Activated T-cell treated with anti-CD3 and anti-CD28 coated beads, Interleukin-2, amount 50 U/mL, for 72 hours (primary cell): ENCODE measurements at places on chromosomes 3 and 15. TPM values are rescaled to one million over a fixed set of nuclear protein-coding genes. Genes with fewer than 3 reads are reported as not detected.

Gene ACTRT3
- 0.46 TPM for total RNA-seq

Gene MAGEF1
- total RNA-seq: 27.9 TPM

Gene ANKUB1
- total RNA-seq: not detected

Gene GOLGA8Q
- total RNA-seq: 1.0 TPM

Gene BFSP2
- total RNA-seq: not detected

Gene FEZF2
- total RNA-seq: not detected

Gene CD200
- total RNA-seq: 23.5 TPM

Gene MESP2
- total RNA-seq: not detected

Gene C15orf62
- total RNA-seq: 1.7 TPM

Gene CIDEC
- not detected for total RNA-seq

GRCh38 chr3:22475665-22476240 lies 724.7 kb upstream of the ZNF385D start:
- no peak for DNase-seq

GRCh38 chr15:65981837-65982626 lies 112.7 kb downstream of the RAB11A start:
- peak; percentile 52 for DNase-seq

DNA sequence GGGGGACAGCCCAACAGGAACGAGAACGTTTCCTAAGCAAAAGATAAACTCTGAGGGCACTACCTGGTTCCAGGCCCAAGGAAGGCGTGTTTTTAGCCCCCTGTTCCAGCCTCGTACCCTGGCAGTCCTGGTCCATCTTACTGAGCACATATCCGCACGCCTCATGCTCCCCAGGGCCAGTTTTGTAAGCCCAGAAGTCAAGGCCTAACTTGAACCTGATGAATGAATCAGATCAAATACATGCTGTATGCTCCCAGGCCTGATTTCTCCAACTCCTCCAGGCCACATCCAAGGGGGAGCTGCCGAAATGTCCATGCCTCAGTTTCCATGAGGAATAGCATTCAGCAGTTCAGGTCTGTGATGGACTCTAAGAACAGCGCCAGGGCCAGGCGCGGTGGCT lies 14.3 kb upstream of the DOCK3 start:
- no peak for DNase-seq

GRCh38 chr3:178969004-178969700 lies 102.5 kb downstream of the ZMAT3 start:
- no peak for DNase-seq

- DNase-seq: no peak
These were observed 179.1 kb upstream of the SMAD3 start for GRCh38 chr15:66886241-66886675.

- DNase-seq: no peak
These were observed 12.9 kb downstream of the SSUH2 start for GRCh38 chr3:8631661-8632060.

GRCh38 chr15:94722024-94722636 lies 490.8 kb downstream of the MCTP2 start:
- no peak for DNase-seq

DNA sequence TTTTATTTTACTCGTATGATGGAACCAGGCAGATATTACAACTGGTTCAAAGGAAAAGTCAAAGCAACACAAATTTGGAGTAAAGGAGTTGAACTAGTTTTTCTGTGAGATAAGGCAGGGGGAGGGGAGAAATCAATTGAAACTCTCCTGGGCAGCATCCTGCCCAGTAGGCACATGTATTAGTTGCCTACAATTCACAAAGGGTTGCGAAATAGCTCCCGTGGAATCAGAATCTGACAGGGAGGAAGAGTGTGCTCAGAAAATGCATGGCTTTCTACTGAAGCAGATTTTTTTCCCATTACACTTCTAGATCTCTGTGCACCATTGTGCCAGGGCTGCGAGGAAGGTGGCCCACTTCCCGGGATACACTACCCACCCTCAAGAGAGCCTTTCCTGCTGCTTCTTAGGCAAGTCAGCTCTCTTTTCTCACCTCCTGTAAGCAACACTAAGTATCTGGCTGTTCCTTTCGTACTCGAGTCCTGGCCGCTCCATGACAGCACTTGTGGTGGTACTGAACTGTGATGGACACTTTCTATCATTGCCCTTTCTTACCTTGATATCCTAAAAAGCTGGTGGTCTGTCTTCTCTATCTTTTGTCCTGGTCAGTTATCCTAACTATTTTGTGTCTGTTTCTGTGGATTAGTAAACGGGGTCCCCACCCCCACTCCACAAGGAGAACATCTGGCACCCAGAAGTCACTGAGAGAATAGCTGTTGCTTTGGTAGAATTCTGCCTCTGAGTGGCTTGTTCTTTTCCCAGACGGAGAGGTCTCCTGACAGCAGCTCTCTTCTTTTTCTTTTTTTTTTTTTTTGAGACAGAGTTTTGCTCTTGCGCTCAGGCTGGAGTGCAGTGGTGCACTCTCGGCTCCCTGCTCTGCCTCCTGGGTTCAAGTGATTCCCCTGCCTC lies 74.8 kb downstream of the RPL39L start:
- DNase-seq: no peak

DNA sequence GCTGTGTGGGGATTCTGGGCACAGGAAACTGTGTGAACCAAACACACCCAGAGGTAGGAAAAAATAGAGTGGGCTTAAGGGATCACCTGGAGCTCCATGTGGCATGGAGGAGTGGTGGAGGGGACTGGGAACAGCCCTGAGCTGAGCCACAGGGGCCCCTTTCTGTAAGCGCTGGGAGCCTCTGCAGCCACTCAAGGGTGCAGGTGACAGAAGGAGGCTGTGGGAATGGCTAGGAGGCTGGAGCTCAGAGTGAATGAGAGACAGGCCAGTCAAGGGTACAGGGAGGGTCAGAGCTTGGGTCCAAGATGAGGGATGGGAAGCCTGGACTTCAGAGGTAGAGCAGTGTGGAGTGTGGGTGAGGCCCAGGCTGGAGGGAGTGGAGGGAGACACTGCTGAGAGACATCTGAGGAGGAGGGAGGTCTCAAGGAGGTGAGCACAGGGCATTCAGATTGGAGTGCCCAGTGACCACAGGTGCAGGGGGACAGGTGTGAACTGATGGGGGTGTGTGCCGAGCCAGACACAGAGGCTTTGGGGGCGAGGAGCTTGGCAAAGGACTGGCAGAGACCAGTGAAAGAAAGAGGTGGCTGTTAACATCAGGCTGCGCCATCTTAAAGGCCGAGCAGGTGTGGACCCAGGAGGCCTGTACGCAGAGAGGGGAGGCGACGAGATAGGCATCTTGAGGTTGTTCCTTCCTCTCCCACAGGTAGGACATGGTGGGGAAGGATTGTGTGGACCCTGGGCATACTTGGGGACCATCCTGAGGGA lies 56.8 kb downstream of the FGD5 start:
- no peak for DNase-seq

GRCh38 chr15:68277131-68277602 lies 378 bp upstream of the FEM1B start:
- DNase-seq: no peak

DNA sequence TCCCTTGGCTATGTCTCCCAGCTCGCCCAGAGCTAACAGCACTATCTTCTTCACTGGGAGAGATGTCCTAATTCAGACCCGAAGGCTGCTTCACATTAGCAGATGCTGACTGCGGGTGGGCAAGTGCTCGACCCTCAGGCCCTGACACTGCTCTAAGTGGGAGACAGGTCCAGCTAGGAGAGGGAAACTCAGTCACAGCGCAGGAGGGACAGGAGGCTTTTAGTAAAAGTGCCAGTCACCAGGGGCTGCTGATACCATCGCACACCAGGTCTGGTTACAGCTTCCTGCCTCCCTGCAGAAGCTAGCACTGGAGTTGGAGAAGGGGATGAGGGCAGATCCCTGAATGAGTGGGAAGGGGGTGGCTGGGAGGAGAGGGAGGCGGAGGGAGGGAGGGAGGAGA lies 365.8 kb upstream of the RGMA start:
- no peak for DNase-seq

DNA sequence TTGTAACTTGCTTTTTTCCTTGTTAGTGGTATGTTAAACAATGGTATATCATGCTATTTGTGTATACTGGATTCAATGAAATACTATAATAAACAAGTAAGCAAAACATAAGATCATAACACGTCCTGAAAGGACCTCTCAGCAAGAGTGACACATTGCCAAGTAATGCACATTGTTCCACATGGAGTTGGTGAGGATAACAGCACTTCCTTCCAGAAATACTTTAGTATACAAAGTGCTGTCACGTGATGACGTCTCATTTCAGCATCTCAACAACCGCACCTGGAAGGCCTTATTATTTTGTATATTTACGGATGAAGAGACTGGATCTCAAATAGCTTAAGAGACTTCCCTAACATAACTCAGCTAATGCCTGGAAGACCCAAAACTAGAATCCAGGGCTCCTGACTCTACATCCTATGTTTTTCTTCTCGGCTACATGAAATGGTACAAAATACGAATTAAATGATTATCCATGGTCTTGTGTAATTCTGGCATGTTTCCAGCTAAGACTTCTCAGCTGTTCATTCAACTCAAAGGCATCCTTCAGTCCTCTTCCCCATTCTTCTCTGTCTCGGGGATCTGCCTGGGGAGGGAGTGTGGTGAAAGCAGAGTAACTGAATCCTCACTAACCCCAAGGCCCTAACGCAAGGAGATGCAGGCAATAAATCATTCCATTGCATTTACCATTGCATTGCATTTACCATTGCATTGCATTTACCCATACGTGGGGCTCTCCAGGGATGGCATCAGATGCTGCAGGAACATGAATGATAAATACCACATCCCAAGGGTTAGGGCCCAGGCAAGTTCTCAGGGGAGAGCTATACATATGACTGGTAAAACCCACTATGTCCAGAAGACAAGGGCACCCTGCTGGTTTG lies 79.2 kb downstream of the LIPC start:
- DNase-seq: no peak

GRCh38 chr15:32685576-32685975 lies 32.2 kb upstream of the GREM1 start:
- no peak for DNase-seq

DNA sequence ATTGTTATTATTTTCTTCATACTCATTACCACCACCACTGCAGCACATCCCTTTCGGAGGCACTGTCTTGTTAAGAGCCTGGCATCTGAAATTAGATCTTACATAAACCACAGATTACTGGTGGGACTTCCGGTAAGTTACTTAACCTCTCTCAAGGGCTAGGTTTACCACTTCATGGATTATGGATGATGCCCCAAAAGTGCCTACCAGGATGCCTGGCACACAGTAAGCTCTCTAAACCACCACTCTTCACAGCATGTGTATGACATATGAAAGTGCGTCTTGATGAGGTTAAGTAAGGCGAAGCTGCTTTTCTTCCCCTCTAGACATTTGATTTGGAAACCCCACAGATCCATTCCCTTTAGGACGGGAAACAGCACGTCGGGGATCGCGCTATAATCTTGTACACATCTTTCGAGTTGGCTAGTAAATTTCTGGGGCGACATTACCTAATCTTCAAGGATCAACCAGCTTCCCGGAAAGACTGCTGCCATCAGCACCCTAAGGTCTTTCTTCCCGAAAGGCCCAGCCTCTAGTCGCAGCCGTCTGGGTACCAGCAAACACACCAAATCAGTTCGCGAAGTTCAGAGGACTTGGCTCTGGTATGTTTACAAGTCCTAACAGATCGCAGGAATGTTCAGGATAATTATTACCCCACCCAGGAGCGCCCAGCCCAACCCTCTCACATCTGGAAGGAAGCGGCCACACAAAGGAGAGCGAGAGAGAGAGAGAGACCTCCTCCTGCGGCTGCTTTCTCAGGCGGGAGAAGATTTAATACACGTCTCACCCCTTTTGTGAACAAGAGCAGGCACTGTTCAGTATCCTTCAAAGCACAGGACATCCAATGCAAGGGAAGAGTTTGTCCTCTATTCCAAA lies 155.1 kb upstream of the FRMD4B start:
- DNase-seq: no peak

- peak; percentile 46 for DNase-seq
These were observed 29.0 kb upstream of the NR2E3 start for GRCh38 chr15:71781179-71781964.

- peak; percentile 22 for DNase-seq
These were observed 230.4 kb upstream of the CHRM5 start for GRCh38 chr15:33737687-33738601.

DNA sequence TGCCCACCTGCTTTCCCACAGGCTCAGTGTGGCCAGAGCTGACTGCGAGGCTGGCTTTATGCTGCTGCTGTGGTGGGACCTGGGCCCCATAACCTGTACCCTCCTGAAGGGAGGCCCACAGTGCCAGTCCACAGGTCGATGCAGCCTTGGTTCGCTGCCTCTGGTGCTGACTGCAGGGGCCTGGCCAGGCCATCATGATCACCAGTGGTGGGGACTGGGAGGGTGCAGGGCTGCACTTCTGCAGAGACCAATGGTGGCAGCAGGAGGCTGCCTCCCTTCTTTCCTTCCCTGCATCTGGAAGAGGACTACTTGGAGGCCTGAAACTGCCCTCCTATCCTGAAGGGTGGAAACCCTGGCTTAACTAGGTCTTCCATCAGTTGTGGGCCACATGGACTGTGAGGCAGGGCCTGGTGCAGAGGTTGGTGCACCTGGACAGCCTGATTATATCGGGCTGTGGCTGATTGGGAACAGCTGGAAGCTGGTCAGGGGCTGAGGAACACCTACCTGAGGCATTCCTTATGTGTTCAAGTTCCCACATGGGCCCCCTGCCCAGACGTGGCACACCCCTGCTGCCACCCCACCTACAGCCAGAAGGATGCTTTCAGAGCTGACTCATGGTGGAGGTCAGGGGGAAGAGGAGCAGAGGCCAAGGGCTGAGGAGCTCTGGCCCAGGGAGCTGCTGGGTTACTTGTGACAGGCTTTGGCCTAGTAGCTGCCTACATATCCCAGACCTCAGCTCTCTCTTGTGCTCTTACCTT lies 29.8 kb downstream of the POMGNT2 start:
- DNase-seq: no peak

DNA sequence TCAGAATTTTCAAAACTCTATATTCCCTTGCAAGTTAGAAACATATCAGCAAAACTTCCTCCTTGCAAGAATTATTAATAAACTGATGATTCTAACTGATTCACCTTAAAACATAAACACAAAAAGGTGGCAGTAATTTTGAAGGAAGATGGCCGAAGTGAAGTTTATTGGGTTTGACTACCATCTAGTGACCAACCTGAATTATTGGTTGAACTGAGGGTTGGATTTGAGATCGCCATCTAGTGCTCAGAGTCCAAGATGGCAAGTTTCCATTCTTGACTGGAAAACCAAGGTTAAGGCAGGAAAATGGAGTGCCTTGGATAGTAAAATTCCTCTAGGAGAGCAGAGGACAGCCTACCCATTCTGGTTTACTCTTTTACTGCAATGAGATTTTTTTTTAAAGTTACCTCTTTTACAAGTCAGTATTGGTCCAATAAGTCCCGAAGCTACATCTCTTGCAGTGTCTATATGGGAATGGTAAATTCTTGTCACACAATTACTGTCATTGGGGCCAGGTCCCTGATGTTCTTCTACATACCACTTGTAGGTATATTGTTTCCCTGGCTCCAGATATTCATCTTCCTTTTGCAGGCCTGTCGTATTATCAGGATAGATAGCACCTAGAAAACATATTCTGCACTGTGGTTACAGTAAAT lies 51.6 kb upstream of the CP start:
- peak; percentile 18 for DNase-seq

DNA sequence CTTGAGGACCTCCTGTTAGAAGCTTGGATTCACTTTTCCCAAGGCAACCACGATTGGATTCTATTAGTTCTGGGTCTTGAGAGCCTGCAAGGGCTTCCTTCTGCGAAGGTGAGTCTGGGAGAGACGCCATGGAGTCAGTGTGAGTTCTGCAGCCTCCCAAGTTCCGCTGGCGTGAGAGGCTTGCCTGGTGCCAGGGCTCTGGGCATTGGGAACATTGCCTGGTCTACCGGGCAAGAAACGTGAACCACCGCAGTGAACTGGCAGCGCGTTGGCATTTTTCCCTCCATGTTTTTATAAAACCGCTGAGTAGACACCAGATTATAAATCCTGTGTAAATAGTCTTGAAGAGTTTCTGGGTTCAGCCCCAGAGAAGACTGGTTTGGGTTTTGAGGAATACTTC lies 160.9 kb downstream of the IGF1R start:
- no peak for DNase-seq
